T follicular helper cell (primary cell): ENCODE measurements at places on chromosomes 4 and X.

DNA sequence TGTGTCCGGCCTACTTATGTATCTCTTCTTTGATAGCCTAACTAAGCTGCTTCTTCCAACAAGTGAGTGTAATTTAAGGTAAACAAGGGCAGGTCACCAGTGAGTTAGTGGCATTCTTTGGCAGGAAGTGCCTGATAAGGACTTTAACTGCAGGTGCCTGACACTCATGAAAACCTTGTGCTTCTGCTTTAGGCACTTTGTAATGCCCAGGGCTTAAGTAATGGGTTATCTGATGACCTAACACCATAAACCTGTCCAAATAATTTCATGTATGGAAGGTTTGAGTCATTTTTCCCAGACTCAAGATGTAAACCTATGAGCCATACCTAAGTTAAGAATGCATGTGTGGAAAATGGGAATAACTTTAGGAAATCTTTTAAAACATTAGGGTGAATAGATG, 43.0 kb downstream of the BCOR start:
- no peak for DNase-seq

- DNase-seq = no peak
Observed at GRCh38 chr4:111400741-111401140, 744.5 kb upstream of the FAM241A start.

DNA sequence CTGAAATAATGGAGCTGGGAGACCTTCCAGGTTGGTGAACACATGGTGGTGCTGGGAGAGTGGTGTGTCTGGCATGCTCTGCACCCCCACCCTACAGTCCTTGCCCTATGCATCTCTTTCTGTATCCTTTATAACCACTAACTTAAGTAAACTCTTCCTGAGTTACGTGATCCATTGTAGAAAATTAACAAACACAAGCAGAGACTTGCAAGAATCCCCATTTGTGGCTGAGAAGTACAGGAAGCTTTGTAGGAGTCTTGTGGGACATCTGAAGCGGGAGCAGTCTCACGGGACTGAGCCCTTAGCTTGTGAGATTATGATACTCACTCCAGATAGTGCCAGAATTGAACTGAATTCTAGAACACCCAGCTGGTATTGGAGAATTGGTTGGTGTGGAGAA, 14.3 kb upstream of the FAM13A start:
- no peak for DNase-seq

DNA sequence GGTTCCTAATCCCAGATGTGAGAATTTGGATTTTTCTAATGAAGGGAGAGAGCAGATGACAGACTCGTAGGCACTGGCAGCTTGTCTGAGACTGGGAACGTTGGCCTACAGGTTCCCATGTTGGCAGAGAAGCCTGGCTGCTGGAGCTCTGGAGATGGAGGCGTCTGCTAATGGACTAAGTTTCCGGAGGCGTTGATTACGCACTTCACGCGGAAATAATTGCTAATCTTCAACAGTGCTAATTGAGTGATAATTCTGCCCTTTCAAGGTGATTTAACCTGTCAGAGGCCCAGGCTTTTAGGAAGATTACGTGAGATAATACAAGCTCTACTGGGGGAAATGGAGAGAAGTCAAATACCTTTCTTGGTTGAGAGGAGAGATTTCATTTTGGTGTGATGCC, 77.4 kb downstream of the PSAPL1 start:
- DNase-seq = no peak

DNA sequence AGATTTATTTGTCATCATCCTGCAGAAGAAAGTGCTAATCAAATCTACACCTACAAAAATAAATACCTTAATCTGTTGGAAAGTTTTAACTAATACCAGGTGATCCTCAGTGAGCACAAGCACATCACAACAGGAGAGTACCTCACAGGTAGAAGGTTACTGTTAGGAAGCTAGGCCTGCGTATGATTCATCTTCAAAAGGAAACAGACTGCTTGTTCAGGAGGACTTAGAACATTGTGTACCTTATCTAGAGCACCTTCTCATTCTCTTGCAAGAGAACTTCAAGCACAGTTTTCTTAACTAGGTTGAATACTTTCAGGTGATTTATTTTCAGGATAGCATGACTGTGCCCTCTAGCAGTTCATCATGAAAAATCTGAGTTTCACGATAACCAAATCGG, 54.2 kb downstream of the MND1 start:
- no peak for DNase-seq

DNA sequence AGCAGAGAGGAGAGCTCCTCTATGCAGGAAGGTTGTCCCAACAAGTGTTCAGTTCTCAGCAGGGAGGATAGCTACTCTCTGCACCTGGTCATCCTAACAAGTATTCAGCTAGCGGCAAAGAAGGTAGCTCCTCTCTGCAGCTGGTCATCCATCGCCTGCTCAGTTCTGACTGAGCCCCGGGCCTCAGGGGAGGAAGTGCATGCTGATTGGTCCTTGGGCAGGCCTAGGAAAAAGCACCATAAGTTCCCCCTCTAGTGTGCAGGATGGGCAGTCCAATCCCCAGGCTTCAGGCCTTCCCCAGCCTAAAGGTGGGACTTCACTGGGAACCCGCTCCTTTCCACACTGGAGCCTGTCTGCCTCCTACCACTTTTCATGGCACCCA, 4.4 kb upstream of the FBXW7 start:
- DNase-seq = no peak

DNA sequence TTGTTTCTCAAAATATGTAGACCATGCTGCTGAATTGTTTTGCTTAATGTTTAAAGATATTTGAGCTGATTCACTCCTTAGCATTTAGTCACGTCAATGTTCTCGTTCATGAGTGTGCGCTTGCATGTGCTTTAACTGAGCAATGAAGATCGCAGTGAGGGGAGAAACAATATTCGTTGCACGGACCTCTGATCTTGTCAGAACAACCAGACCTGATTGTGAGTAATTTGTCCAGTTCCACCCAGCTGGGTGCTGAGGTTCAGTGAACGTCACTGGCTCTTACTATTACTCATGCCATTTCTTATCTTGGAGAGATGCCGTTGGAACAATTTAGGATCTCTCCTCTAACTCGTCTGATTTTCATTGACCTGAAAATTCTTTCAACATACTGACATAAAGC, 15.0 kb upstream of the PRKX start:
- DNase-seq = no peak
